ENCODE measurements at places on chromosomes 7 and 10. TPM values are rescaled to one million over a fixed set of nuclear protein-coding genes. Genes with fewer than 3 reads are reported as not detected.

DNA sequence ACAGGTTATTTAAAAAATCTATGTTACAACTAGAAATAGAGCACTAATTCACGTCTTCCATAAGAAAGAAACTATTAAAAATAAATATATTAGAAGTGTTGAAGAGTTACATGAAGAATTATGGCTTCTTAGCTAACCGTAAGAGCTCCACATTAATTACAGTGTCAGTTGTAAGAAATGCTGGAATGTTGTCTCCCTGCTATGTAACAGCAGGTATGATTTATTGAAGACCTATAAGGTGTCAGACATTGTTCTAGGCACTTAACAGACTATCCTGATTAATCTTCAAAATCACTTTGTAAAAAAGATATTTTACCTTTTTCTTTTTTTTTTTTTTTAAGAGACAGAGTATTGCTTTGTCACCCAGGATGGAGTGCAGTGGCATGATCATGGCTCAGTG is 75.8 kb upstream of the NEBL start:
- H3K27ac ChIP-seq = no peak overlapping the region
- H3K4me3 ChIP-seq = no peak overlapping the region
- no peaks in the 10 kb centered on the region for H3K36me3 ChIP-seq
- no peaks in the 10 kb centered on the region for H3K4me1 ChIP-seq
- no peak for DNase-seq
- H3K27me3 ChIP-seq = no peaks in the 10 kb centered on the region

- H3K36me3 ChIP-seq = no peaks in the 10 kb centered on the region
- no peak for DNase-seq
- H3K4me3 ChIP-seq = no peak overlapping the region
These were observed 316.7 kb downstream of the LRRTM3 start for GRCh38 chr10:67242528-67242927.

- no peak overlapping the region for H3K27ac ChIP-seq
- DNase-seq = no peak
- H3K4me3 ChIP-seq = no peak overlapping the region
These were observed 47.1 kb downstream of the ZNF680 start for GRCh38 chr7:64515781-64516180.

DNA sequence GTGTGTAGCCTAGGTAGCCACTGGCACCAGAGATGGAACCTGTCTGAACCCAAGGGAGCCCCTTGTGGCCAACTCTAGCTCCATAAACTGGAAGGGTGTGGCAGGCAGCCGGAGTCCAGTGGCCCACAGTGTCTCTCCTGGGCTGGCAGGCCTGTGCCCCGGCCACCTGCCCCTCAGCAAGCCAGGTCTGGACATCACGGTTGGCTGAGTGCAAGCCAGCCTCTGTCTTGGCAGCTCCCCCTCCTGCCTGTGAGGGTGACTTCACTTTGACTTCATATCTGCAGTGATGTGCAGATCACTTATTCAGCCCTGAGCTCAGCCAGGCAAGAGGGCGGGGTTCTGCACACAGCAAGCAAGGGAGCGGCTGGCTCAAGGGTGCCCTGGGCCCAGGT is 1.3 kb upstream of the RET start:
- H3K27me3 ChIP-seq = peaks cover 26% of the 10 kb centered on the region
- no peak overlapping the region for H3K4me3 ChIP-seq
- no peaks in the 10 kb centered on the region for H3K4me1 ChIP-seq
- no peak overlapping the region for H3K27ac ChIP-seq

GRCh38 chr10:11023009-11023953 is 5.6 kb downstream of the CELF2 start:
- no peak for DNase-seq
- H3K27ac ChIP-seq = no peak overlapping the region
- no peaks in the 10 kb centered on the region for H3K36me3 ChIP-seq
- no peak overlapping the region for H3K4me3 ChIP-seq

- H3K4me1 ChIP-seq = no peaks in the 10 kb centered on the region
- H3K27ac ChIP-seq = no peak overlapping the region
- H3K36me3 ChIP-seq = no peaks in the 10 kb centered on the region
- no peak for DNase-seq
- no peaks in the 10 kb centered on the region for H3K27me3 ChIP-seq
- H3K4me3 ChIP-seq = no peak overlapping the region
These were observed 17.4 kb upstream of the GPR141 start for GRCh38 chr7:37666026-37666799.

- no peak for DNase-seq
- H3K36me3 ChIP-seq = no peaks in the 10 kb centered on the region
- no peaks in the 10 kb centered on the region for H3K4me1 ChIP-seq
- no peak overlapping the region for H3K4me3 ChIP-seq
These were observed 151.1 kb downstream of the SORCS1 start for GRCh38 chr10:107013258-107014006.

- DNase-seq = no peak
- H3K36me3 ChIP-seq = no peaks in the 10 kb centered on the region
- H3K4me3 ChIP-seq = no peak overlapping the region
- no peaks in the 10 kb centered on the region for H3K27me3 ChIP-seq
- no peaks in the 10 kb centered on the region for H3K4me1 ChIP-seq
These were observed 8.4 kb upstream of the IFT22 start for GRCh38 chr7:101330011-101330484.

DNA sequence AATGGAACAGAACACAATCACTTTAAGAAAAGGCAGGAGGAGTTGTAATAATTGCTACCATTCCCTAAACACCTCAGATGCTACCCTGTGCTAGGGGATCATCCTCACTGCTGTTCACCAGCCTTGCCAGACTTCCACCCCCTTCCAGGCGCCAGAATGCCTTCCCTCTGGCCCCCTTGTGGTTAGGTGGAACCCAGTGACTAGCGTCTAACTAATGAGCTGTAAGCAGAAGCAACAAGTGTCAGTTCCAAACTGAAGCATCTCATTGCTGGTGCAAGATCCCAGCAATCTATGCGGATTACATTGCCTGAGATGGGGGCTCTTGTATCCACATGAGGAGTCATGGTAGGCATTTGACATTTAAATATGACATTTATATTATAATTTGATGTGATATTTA is 86.6 kb downstream of the FRMD4A start:
- DNase-seq = no peak
- H3K27me3 ChIP-seq = no peaks in the 10 kb centered on the region
- H3K4me3 ChIP-seq = no peak overlapping the region

- no peaks in the 10 kb centered on the region for H3K27me3 ChIP-seq
- no peak overlapping the region for H3K27ac ChIP-seq
- DNase-seq = no peak
These were observed 116.2 kb downstream of the AVL9 start for GRCh38 chr7:32611201-32612099.

The MYOZ1 gene
- 0.74 TPM for polyA plus RNA-seq
